ENCODE measurements at places on chromosomes 13 and 19.
A peak's percentile ranks its signal among the peaks of the same experiment; 100 is the strongest.

DNA sequence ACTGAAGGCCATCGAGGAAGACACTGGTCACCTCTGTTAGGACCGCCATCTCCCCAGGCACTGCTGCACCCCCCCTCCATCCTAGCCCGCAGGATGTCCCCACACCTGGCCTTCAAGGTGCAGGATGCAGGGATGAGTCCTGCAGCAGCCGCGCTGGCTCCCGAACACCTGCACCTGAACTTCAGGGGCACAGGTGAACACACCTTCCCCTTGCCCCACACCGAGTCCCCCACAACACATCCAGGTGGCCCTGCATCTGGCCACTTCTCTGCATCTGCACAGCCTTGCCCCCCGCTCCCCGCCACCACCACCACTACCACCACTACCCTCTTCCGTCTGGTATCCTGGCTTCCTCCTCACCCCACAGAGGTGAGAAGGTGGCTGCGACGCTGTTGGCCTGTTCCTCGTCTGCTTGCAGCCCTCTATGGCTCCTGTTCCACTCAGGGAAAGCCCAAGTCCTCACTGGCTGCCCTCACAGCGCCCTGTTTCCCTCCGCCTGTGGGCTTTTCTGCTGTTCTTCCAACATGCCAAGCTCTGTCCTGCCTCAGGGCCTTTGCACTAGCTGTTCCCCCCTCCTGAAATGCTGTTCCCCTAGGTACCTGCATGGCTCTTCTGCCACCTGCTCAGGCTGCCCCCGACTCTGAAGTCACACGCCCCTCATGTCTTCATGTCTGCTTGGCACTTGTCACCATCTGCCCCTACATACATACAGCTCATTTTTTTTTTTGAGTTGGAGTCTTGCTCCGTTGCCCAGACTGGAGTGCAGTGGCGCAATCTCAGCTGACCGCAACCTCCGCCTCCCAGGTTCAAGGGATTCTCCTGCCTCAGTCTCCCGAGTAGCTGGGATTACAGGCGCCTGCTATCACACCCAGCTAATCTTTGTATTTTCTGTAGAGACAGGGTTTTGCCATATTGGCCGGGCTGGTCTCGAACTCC, 1.4 kb upstream of the CERS1 start:
- DNase-seq: no peak

- no peak for DNase-seq
Measured at GRCh38 chr13:79648191-79648590, 167.2 kb downstream of the NDFIP2 start.

GRCh38 chr13:109213714-109214113, 572.7 kb downstream of the IRS2 start:
- no peak for DNase-seq

DNA sequence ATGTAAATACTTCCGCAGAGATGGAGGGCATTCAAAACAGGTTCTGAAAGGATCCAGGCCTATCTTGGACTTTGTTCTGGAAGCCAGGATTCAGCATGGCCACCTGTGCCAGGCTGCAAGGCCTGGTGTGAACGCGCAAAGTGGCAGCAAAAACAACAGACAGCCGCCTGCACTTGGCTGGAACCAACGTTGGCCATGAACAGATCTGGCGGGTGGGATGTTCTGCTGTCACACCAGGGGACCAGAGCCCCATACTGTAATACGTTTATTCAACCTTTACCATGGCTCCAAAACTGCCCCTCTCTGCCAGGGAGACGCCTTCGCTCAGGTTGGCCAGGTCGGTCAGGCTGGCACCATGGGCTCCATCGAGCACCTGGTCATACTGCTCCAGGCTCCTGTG, 69.7 kb downstream of the EPS15L1 start:
- no peak for DNase-seq

DNA sequence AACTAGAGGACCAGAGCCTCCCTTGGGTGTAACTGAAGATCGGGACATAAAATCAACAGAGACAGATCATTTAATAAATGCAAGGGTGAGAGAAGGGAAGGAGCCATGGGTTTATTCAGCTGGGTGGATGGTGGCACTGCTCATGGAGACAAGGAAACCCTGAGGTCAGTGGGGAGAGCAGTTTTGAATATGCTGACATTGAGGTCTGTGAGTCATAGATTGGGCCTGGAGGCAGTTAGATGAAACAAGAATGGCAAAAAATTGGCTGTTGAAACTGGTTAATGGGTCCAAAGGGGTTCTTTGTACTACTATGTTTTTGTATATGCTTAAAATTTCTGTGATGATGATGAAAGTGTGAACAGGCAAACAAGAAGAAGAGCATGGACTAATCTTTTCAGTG, 5.1 kb upstream of the GTF3A start:
- no peak for DNase-seq

DNA sequence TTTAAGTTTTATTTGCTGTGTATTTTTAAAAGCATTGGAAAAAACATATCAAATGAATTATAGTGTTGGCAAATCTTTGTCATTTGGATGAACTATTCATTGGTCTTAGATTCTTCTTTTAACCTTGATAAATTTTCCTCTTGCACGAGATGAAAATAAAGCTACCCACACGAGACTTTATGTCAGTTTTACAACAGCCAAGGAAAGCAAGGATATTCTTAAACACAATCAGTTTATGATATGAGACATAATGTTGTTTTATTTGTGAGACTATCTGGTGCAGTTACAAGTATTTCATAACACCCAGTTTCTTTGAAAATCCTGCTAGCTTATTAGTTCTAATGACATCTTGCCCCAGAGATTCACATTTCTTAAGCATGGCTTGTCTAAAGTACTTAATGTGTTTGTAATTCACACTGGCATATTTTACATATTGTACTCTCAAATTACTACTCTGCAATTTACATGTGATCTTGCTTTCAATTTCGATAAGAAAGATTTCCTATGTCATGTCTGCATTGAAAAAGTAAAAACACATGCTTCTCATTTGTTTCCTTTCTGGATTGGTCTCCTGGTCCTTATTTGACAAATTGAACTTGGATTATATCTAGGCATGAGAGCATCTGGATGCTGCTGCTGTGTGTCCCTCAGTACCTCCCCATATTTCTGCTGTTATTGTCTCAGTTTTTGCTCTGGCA, 955.5 kb upstream of the PCDH9 start:
- DNase-seq: no peak

DNA sequence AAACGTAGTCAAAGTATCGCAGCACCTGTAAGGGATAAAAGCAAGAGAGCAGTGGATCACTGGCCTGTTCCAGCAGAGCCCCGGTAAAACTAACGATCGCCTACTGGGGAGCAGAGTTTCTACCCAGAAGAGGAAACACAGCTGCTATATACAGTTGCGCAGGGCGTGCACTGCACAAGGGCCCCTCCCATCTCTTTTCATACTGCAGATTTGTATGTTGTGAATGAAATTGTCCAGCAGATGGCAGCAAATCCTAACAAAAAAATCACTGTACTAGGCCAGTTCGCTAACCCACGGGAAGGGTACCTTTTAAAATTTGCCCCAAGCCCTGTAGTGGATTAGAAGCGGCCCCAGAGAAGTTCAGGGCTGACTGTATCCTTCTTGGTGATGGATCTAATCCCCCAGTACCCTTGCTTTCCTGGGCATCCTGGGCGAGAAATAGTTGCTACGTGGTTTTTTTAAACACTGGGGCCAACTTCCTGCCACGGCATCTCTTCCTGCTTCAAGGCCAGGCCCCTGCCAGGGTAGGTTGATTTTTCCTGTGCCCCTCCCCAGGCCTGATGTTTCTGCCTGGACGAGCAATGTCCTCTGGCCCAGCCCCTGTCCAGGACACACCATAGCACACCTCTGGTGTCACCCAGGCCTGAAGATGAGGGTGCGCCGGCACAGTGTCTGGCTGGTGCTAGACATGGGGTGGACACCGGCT, 127.0 kb downstream of the IER2 start:
- DNase-seq: peak; percentile 37

DNA sequence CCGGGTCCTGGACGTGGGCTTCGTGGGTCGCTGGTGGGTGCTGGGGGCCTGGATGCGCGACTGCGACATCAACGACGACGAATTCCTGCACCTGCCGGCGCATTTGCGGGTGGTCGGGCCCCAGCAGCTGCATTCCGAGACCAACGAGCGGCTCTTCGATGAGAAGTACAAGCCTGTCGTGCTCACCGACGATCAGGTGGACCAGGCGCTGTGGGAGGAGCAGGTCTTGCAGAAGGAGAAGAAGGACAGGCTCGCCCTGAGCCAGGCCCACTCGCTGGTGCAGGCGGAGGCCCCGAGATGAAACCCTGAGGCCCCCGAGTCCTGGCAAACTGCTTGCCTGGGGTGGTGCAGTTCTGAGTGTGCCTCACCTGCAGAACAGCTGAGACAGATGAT, 787 bp downstream of the TIMM29 start:
- DNase-seq: no peak

DNA sequence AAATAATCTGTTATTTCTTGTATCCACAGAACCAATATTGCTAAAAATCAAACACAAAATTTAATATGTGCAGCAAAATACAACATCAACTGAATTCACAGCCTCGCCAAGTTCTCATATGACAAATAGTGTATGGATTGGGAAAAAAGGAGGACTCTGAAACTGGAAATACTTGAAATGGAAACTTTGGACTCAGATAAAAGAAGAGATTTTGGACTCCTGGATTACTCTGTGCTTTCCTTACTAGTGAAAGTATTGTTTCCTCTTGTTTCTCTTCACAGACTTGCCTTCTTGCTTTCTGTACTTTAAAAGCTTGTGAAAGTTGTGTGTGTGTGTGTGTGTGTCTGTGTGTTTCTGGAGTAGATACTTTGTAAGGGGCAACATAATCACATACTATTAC, 1596.3 kb downstream of the PCDH9 start:
- no peak for DNase-seq

GRCh38 chr19:41411968-41412265, 14.3 kb downstream of the BCKDHA start:
- DNase-seq: no peak

GRCh38 chr13:75769141-75769905, 133.2 kb downstream of the LMO7 start:
- no peak for DNase-seq

DNA sequence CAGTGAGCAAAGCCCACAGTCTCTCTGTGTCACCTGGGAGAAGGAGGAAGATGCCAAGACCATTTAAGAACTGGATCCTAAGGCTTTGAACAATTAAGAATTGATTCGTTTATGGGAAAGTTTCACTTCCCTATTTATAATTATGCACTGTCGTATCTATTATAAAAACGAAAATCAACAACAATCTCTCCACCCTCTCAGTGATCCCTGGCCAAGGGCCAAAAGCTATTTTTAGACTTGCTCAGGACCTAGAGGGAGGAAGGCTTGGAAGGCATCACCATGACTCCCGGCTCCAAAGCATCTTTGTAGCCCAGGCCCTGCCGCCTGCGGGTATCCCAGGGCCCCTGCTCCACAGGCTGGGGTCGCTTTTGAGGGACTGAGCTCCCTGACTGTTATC, 1.3 kb downstream of the RHPN2 start:
- DNase-seq: no peak

DNA sequence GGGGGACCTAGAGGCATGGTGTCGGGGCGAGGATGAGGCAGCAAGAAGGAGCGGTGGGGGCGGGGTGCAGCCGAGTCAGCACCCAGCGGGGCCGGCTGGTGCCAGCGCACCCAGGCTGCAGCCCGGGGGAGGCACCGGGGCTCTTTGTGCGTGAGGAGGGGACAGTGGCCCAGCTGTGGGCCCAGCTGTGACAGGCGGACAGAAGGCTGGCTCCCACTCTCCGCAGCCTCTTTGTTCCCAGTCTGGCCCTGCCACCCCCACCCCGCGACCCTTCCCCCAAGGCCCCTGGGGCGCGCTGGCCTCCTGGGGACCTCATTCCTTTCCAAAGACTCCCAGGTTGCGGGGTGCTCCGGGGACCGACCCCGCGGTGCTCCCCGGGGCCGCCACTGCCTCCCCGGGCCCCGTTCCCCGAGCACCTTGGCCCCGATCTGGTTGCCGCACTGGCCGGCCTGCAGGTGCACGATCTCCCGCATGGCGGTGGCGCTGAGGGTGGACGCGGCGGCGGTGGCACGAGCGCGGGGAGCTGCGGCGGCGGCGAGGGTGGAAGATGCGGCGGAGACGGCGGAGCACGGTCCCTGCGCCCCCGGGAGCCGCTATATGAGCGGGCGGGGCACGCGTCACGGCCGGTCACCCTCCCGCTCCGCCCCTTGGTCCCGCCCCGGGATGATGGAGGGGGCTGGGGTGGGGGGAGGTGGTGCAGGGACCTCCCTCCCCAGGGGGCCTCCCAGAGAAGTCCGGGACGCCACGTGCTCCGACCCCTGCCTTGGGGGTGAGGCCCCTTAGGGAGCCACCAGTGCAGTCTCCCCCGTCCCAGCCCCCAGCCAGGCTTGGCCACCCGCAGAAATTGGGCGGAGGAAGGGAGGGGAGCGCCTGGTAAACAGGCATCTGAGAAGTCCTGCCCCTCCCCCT, at the start of gene TUBB4A:
TUBB4A (minus strand) TSS at position 570 of the 909 bp plus-strand sequence; CDS start at position 473, 97 bp downstream.
- no peak for DNase-seq

DNA sequence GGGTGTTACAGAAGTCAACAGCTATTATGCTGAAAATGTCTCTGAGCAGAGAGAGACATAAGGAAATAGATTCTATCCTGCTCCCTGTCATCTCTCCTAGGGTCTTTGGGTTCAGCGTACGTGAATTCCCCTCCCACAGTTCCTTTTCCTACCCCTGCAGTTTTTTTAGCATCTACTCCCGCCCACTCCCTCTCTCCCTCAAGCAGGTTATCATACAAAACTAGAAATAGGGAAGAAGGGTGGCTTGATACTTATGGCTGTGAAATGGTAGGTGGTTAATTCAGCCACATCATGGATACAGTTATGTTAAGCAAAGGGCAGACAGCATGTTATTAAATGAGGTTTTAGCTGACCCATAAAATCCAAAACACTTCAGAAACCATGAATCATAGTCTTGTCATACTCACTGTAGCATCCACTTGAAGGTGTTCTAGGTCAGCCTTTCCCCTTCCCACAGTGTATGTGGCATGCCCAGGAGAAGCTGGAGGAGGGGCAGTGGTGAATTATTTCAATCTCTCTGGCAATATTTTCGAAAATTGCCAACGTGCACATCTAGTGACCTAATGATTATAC, 236.8 kb upstream of the SERP2 start:
- DNase-seq: no peak

DNA sequence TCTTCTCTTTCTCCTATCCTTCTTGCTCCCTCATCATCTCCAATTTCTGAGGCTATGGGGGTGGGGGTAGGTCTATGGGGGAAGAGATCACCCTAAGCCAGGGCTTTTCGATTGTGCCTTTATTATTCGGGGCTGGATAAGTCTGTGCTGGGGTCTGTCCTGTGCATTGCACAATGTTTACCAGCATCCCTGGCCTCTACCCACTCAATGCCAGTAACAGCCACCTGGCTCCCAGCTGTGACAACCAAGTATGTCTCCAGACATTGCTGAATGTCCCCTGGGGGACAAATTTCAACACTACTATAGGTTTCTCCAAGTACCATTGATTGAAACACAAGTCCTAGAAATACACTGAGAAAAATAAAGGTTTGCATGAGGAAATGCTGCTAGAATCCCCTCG, 13.2 kb downstream of the CBY2 start:
- no peak for DNase-seq

GRCh38 chr13:66343224-66343828, 886.8 kb downstream of the PCDH9 start:
- DNase-seq: no peak

DNA sequence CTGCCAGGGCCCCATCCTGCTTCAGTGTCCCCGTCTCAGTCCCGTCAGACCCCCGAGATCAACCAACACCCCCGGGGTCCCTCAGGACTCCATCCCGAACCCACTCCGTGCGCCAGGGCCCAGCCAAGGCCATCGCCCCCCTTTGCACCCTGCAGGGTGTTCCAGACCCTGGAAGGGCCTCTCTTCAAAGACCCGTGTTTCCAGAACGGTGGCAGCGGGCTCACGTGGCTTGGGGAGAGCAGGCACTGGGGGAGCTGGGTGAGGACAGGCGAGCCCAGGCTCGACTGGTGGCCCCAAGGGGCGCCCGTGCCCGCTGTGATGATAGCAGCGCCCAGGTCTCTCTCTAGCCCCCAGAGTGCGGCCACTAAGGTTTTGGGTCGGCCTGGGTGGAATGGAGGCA, 1.4 kb downstream of the KASH5 start:
- DNase-seq: no peak
